Suppressor macrophage (primary cell): ENCODE measurements at places on chromosomes 4 and X.
A peak's percentile ranks its signal among the peaks of the same experiment; 100 is the strongest.

- peak; percentile 94 for DNase-seq
Observed at GRCh38 chr4:8167815-8168214, 9.2 kb upstream of the ABLIM2 start.

DNA sequence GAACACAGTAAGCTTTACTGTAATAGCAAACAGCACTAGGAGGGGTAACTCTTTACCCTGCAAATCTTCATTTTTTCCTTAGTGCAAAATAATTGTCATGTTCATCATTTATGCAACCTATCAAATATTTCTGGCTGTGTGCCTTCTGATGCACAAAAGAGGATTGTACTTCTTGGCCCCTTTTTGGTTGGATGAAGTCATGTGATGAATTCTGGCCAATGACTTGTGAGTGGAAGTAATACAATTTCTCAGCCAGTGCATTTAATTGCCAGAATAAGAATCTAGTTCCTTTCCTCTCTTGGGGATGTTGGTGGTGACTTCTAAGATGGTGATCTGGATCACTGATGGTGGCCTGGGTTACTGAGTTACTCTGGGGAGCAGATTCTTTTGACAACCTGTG lies 37.0 kb upstream of the GATB start:
- DNase-seq, result no peak

- DNase-seq, result no peak
Observed at GRCh38 chr4:125021189-125021588, 293.6 kb upstream of the FAT4 start.

DNA sequence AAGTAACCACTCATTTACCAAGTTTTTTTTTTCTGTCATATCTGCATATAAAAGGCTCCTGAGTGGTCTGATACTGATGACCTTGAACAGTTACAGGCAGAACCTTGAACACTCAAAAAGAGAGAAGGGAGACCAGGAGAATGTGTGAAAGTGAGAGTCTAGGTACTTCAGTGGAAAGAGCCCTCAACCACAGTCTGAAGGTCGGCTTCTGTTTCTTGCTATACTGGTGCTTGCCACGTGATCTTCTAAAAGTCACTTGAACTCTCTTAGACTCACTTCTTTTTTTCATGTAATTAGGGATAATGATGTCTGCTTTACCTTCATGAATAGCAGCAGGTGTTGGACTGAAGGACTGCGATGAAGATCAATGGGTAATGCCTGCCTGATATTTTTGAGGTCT lies 22.8 kb downstream of the GABRB1 start:
- no peak for DNase-seq

GRCh38 chr4:79492148-79492547 lies 84.1 kb upstream of the GK2 start:
- no peak for DNase-seq
